Umbilical cord (tissue), 2 donors: ENCODE measurements at places on chromosomes 1 and 21.
A peak's percentile ranks its signal among the peaks of the same experiment; 100 is the strongest.

DNA sequence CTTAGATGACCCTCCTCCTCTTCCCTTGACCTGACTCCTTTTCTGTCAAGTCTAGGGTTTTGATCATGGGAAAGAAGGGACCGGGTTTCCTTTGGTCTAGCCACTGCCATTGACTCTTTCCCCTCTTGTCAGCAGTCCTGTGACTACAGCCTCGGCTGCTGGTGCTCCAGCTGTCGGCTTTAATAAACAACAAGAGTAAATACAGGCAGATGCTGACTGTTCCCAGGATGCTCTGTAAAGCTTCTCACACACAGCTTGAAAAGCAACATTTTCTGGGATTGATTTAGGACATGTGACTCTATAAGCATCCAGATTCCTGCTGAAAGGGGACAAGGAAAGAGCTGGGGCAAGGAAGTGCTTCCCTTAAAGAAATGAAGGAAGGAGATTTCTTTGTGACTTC lies 53.5 kb upstream of the CTTNBP2NL start:
- no peak for DNase-seq

DNA sequence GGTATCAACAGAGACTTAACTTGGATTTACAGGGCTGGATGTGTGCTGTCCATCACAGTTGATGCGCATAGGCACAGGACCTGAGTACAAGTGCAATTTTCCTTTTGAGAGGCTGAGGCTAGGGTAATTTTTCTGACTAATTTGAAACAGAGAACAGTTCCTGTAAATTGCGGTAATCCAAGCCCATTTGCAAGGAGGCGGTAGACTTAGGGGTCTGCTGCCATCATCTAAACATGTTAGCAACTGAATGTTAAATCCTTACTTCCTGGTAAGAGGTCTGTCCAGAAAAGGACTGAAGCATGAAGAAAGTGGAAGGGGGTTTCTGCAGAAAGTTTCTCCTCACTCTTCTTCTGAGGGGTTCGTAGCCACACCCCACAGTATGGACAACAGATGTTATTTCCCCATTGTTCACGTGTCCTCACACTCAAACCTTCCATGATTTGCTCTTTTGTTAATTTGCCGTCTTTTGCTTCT lies 23.7 kb upstream of the C1orf198 start:
- no peak for DNase-seq

DNA sequence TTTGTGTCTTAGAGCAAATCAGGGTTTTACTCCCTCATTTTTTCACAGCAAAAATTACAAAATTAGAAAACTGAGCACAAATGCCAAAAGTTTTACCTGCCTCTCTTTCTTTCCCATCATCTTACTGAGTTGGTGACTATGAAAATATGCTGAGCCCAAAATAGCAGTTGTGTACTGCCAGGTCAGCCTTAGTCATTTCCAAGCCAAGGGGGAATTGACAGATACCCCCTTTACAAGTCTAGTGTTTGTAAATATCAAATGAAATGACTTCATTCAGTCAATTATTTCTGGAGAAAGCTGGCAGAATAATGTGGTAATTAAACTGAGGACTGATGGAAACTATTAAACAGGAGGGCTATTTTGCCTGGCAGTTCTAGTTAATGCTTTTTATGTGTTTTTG lies 11.4 kb upstream of the GORAB start:
- DNase-seq: no peak

DNA sequence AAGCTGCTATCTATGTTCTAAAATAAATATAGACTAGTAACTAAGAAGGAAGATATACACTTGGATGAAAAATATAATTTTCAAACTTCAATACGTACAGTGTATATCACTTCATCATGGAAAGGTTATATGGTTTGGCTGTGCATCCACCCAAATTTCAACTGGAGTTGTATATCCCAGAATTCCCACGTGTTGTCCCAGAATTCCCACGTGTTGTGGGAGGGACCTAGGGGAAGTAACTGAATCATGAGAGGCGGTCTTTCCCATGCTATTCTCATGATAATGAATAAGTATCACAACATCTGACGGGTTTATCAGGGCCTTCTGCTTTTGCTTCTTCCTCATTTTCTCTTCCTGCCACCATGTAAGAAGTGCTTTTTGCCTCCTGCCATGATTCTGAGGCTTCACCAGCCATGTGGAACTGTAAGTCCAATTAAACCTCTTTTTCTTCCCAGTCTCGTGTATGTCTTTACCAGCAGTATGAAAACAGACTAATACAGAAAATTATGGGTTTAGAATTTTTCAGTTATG lies 10.7 kb downstream of the NEGR1 start:
- no peak for DNase-seq

GRCh38 chr1:198880397-198880796 lies 241.6 kb downstream of the PTPRC start:
- no peak for DNase-seq

GRCh38 chr1:215568299-215568692 lies 1.2 kb downstream of the KCTD3 start:
- DNase-seq: peak; percentile 63
